ENCODE measurements at places on chromosomes 16 and 17.

DNA sequence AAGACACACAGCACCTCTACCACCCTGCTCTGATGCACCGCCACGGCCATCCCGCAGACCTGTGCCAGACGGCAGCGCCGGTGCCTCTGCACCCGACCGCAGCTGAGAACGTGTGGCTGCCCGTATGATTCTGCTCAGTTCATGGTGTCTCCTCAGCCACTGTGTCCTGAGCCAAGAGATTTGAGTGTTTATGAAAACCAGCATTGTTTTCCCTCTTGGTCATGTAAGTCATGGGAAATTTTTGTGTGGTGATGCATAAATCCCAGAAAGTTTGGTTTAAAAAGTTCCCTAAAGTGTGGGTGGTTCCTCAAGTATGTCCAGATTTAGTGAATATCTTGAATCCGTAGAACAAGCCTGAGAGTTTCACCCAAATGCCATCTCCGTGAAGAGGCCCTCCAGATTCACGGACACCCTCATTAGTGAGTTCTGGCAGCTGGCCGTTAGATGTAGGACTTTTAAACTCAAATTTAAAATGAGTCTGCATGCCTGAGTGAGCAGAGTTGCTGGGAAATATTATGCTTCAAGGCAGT lies 57.6 kb downstream of the CDRT4 start:
- no peak for DNase-seq

DNA sequence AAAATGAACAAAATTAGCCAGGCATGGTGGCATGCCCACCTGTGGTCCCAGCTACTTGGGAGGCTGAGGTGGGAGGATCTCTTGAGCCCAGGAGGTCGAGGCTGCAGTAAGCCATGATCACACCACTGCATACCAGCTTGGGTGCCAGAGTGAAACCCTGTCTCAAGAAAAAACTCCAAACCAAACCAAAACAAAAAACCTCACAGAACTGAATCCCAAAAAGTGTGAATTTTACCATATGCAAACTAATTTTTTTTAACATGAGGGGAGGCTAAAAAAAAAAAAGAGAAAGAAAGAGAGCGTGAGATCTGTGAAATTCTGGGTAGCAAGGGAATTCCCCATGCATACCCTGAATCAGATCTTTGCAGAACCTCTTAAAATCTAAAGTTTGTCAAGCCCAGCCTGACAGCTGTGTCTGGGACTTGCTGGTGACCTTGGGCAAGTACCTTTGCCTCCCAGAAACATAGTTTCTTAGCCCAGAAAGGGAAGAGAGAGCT lies 17.1 kb upstream of the CDH1 start:
- no peak for DNase-seq

GRCh38 chr17:33201283-33201682 lies 91.8 kb downstream of the ASIC2 start:
- no peak for DNase-seq

- no peak for DNase-seq
Observed at GRCh38 chr17:14016858-14017257, 52.4 kb upstream of the COX10 start.

DNA sequence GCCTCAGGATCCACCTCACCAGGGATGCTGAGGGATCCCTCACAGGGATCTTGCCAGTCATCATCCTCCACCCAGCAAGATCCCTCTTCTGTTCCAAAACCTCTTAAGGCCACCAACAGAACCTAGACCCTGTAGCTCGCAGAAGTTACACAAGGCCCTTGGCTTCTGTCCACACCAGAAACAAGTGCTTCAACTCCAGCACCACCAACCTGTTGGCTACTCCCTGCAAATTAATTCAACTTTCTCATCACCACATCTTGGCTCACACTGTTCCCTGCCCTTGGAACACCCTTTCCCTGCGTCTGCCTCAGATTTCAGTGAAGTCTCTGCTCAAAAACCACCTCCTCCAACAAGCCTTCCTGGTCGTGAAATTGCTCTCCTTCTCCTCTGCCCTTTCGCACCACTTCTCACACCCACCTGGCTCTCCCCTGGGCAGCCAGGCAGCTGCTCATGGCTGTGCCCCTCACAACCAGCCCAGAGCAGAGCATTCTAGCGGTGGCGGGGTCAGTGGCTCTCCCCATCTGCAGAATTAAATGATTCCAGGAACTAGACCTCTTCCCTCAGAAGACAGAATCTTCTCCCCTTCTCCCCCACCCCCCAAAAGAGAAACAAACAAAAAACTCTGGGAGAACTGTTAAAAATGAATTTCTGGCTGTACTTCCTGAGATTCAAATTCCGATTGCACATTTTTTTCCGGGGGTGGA lies 1.8 kb downstream of the PLLP start:
- no peak for DNase-seq

DNA sequence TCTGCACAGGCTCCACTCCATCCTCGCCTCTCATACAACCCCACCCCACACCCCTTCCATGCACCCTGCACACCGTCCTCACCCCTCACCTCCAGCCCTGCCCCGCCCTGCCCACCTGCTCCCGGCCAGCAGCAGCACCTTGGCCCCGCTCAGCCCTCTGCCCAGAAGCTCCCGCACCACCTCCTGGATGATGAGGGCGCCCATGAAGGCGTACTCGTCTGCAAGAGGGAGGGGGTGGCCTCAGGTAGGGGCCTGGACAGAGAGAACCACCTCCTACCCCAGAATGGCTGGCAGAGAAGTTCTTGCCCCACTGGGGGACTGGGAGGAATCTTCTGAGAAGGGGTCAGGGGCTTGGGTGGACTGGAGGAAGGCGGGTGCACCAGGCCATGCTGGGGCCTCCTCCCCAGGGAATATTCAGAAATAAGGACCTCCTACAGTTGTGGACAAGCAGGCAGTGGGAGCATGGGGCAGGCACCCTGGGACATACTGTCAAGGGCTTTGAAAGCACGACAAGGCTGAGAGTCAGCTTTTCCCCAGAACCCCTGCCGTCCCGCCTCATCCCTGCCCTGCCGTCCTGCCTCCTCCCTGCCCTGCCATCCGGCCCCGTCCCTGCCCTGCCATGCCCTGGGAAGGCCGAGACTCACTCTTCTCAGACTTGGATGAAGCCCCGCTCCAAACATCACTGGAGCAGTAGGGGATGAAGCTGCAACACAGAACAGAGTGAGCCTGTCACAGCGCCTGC lies 3.1 kb downstream of the NOTUM start:
- no peak for DNase-seq

- DNase-seq: no peak
Observed at GRCh38 chr16:77300256-77300655, 101.0 kb downstream of the SYCE1L start.

DNA sequence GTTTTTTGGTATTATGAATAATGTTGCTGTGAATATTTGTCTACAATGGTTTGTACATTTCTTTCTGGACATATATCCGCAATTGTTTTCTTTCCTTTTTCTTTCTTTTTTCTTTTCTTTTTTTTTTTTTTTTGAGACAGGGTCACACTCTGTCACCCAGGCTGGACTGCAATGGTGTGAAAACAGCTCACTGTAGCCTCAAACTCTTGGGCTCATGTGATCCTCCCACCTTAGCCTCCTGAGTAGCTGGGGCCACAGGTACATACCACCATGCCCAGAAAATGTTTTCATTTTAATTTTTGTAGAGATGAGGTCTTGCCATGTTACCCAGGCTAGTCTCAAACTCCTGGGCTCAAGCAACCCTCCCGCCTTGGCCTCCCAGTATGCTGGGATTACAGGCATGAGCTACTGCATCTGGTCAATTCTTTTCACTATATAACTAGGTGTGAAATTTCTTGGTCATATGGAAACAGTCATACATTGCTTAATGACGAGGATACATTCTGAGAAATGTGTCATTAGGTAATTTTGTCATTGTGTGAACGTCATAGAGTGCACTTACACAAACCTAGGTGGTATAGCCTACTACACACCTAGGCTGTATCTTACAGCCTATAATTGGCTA lies 15.2 kb downstream of the IL21R start:
- DNase-seq: no peak

DNA sequence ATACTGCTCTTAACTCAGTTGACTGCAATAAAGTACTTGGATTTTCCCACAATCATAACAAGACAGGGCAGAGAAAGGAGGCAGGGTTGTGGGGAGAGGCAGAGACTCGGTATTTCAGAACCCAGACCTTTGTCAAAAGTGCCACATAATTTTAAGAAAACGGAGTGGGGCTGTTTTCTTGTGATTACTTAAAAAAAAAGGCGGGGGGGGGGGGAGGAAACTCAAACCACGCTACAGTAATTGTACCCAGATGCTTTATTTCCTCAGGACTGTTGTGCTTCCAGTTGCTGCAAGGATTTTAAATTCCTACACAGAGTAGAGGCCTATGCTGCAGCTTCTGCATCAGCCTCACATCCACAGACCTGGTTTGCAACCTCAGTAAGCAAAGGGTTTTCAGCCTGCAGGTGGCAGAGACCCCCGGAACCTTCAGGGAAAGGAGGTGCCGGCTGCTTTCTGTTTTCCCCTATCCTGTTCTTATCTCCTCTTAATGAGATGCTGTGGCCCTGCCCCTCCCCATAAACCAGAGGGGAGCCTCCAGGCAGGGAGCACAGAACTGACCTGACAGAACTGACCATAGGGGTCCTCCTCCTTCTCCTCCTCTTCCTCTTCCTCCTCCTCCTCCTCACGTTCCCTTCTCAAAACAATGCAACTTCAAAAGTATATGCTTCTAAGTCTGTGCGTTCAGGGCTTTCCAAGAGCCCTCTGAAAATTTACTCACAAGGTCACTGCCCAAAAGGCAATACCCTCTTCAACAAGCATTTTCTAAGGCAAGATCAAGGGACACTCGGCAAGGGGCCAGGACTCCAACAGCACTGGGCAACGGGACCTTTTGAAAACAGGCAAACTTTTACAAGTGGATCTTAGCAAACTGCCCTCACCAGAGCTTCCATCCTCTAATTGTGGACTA lies 7.5 kb downstream of the AXIN2 start:
- DNase-seq: no peak

- DNase-seq: no peak
Observed at GRCh38 chr17:20275653-20276052, 191.7 kb downstream of the LGALS9B start.

DNA sequence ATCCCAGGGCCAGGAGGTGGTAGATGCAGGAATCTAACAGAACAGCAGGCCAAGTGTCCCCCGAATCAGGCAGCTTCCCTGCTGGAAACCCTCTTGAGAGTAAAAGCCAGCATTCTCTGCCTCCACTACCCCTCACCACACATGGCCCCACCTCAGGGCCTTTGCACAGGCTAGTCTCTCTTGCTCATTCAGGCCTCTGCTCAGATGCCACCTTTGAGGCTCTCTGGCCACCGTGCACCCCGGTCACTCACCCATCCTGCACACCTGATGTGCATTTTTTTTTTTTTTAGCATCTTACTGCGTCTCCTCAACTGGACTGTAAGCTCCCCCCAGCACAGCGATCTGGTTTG lies 34.5 kb upstream of the GSE1 start:
- no peak for DNase-seq

GRCh38 chr17:69417545-69418483 lies 3.3 kb downstream of the MAP2K6 start:
- DNase-seq: no peak

- no peak for DNase-seq
Observed at GRCh38 chr17:8739097-8739496, 5.5 kb downstream of the CCDC42 start.

DNA sequence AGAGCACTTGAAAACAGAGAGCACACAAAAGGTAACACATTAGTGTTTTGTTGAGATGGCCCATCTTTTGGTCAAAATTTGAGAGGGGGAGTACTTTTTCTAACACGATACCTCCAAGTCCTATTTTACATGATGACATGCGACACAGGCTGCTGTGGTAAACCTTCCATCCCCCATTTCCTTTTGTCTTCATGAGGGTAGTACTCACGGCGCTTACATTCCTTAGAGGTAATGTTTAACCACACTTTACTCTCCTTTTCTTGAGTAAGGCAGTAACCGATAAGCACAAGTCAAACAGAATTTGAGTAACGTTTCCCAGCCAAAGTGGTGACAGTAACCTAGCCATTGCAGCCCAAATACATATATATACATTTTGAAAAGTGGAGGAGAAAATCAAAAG lies 35.8 kb upstream of the PITPNM3 start:
- no peak for DNase-seq

DNA sequence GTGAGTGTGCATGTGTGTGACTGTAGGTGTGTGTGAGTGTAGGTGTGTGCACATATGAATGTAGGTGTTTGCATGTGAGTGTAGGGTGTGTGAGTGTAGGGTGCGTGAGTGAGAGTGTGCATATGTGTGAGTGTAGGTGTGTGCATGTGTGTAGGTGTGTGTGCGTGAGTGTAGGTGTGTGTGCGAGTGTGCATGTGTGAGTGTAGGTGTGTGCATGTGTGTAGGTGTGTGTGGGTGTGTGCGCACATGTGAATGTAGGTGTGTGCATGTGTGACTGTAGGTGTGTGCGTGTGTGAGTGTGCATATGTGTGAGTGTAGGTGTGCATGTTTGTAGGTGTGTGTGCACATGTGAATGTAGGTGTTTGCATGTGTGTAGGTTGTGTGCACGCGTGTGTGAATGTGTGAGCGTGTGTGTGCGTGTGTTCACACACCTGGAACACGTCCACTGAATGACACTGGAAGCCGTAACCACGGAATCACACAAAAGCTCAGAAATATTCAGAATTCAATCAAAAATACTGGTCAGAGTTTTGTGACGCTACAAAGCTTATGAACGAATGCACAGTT lies 30.6 kb downstream of the MRM3 start:
- DNase-seq: no peak

DNA sequence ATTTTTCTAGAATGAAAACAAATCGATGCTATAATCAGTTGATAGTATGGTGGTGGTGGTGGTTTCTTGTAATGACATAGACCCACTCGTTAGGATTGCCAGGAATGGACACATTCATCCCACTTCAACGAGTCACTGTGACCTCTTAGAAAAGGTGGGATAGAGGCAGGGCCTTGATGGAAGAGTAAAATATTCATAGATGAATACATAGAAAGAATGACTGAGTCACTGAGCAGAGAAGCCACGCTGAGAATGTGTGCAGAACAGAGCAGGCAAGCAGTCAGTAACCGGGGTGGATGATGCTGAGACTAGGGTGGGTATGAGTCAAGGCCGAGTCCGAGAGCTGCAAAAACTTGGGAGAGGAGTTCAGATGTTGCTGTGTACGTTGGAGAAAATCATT lies 129.9 kb downstream of the PITPNC1 start:
- no peak for DNase-seq

- DNase-seq: no peak
Observed at GRCh38 chr16:80846680-80847079, 42.3 kb upstream of the CDYL2 start.

DNA sequence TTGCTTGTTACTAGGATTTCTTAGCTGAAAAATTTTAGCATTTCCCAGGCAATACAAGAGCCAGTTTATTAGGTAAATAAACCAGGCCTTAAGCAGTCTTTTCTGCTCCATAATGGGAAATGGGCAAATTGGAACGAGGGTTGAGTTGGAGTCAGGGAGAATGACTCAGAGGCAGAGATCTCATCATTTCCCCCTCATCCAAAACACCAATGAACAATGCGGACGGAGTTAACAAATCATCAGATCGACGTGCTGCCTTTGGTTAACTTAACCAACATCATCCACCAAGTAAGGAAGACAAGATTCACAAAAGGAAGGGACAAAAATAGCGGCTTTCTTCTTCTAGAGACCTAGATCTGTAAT lies 243.5 kb downstream of the STX8 start:
- no peak for DNase-seq

Measured in cerebellar nuclear complex (tissue), 1 donor.